ENCODE measurements at places on chromosomes 7 and 10.

DNA sequence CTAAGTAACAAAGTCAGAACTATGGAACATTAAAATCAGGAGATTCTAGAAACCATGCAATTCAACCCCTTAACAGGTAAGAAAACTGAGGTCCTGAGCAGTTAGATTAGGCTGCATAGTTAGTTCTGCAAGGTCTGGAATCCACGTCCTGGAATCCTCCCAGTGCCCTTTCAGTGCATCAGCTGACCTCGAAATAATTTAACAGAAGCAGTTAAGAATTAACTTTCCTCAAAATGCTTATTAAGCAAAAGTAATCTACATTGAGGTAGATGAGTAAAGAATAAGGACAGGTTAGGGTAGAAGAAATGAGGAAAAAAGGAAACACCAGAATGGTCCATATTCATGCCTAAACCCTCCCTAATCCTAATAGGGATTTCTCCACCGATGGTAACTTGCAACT, 37.6 kb downstream of the GSAP start:
- no peak for DNase-seq

DNA sequence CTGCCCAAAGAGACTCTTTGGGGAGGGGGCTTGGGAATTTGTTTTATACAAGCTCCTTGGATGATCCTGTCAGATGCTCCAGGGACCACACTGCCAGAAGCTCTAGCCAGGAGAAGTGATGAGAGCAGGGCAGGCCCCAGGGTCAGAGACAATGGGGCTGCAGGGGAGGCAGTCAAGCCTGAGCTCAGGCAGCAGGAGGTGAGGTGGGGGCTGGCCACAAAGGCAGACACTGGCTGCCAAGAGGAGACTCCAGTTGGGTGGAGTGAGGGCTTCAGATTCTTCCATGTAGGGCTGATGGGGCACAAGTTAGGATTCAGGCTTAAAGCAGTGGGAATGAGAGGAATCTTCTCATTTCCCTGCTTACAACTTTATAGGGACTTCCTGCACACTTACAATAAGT, 35.6 kb upstream of the LOXL4 start:
- no peak for DNase-seq

DNA sequence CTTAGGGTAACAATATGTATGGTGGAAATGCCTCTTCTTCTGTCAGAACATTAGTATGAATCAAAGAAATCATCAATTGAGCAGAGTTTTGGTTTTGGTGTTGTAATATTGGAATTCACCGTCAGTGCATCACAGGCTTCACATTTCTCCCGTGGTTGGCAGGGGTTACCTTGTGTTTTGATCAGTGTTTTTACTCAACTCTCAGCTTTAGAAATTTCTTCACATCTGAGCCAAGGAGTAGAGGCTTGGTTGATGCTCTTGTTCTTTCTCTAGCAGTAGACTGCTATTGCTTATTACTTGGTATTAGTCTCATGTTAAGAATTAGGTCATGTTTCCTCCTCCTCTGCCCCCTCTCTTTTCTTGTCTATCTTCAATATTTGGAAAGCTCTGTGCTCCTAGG, 188.8 kb upstream of the SMIM30 start:
- no peak for DNase-seq

- DNase-seq = no peak
Observed at GRCh38 chr7:113159746-113160339, 41.5 kb upstream of the SMIM30 start.

- DNase-seq = peak; percentile 58
Observed at GRCh38 chr10:78572565-78572964, 496.2 kb upstream of the ZMIZ1 start.

DNA sequence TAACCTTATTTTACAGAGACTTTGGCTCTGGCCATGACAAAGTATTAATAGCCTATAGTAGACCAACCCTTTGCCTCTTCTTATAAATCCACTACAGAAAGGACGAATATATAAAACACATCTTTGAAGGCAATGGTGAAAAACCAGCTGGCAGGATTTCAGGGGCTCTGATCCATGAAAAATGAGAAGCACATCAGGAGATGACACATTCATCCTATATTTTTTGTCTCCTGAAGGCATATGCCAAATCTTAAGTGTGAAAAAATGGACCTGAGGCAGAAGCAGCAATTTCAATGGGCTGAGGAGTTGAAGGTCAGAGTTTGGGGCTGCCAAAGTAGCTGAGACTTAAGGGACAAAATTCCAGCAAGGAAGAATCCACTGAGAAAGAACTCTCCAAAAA, 14.4 kb downstream of the RNF216 start:
- no peak for DNase-seq

DNA sequence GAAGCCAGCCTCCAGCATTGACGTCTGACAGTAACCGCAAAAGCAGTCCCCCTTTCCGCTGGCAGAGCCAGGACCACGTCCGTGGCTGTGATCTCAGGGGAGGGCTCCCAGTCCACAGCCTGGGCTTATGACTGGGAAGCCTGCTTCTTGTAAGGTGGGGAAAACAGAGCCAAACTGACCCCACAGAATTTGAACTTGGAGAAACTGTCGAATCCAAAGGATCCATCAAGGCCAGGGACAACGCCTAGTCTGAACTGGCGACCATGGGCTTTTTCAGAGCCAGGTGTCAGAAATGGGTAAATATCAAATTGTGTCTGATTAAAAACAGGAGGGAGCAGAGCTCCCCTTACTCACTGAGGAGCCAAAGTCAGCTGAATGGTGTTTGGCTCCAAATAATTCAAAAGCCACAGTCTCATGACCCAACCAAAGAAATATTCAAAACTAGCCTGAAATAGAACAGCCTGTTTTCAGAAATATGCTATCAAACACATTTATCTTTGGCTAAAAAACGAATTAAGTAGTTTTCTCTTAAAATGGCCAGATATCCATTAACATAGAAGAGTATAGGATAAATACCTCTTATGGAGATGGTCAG, 751.4 kb upstream of the GALNT17 start:
- DNase-seq = peak; percentile 68

- no peak for DNase-seq
Observed at GRCh38 chr10:114183563-114183962, 4.4 kb downstream of the TDRD1 start.

- DNase-seq = no peak
Observed at GRCh38 chr7:125563964-125564529, 634.4 kb upstream of the POT1 start.

DNA sequence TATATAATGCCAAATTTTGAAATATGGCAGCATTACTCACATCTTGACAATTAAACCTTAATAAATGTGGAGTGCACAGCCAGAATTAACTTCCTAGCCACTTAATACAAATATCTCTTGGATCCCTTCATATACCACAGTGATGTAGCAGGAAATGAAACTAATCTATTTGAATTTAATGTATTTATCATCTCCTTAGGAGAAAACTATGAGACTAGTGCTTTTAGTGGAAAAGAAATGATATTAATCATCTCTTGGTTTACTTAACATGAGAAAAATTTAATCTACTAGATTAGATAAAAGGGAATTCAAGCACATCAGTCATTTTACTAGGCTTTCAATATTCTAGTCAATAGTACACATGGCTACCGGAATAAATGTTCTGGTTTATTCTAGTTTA, 55.7 kb upstream of the GPR22 start:
- no peak for DNase-seq

DNA sequence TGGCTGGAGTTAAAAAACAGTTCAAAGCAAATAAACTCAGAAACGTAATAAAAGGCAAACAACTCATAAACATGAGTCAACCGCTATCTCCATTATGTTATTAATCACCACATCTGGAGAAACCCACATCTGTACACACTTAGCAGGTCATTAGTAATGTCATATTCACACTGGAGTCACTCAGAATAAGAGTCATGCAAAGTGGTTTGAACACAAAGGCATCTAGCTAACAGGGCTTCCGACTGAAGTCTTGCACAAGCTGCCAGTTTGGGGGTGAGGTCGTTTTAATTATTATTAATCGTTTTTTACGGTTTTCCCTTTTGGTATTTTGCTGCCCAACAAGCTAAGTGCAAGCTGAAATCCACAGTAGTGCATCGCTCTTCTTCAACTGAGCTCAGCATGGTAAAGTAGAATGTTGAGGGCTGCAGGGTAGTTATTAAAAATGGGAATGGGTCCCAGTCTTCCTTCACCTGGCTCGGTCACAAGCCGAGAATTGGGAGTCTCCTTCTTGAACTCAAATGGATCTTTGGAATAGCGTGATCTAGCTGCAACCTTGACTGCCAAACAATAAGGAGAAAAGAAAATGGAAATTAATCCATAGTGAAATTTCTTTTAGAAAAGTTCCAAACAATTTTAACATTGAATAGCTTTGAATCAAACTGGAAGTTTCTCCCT, 663.5 kb downstream of the KCNMA1 start:
- no peak for DNase-seq

All from right cardiac atrium (tissue), 5 donors.